Stimulated activated CD4-positive, alpha-beta T cell treated with anti-CD3 and anti-CD28 coated beads, Interleukin-12 subunit alpha, Interleukin-12 subunit beta, amount 100 ng/mL, for 4 hours (primary cell): ENCODE measurements at places on chromosomes 1 and 21.
A peak's percentile ranks its signal among the peaks of the same experiment; 100 is the strongest.

DNA sequence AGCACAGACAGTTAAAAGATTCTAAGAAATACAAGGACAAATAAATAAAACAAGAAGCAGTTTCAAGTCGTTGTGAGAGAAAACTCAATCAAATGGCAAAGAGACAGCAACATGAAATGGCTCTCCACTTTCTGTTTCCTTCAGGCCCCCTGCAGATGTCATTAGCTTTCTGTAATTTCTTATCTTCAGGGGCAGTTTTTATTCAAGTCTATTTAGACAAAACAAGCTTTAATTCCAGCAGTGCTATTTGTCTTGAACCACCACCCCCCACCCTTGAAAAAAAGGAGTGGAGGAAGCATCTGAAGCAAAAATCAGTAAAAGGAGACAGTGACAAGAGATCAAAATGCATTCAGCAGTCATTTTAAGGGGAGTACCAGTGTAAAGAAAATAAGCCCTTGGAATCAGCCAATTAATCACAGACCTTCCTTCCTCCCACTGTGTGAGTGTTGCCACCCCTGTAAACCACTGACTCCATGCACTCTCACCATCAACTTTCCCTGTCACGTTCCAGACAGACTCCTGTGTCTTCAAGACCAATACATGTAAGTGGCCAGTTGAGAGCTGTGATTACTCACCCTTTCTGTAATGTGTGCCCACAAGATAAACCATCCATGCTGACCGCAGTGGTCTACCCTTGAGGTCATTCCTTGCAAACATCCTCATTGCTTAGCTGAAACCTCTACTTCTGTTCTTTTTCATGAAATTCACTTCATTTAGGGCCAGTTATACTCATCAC lies 136.1 kb upstream of the HOOK1 start:
- no peak for DNase-seq

DNA sequence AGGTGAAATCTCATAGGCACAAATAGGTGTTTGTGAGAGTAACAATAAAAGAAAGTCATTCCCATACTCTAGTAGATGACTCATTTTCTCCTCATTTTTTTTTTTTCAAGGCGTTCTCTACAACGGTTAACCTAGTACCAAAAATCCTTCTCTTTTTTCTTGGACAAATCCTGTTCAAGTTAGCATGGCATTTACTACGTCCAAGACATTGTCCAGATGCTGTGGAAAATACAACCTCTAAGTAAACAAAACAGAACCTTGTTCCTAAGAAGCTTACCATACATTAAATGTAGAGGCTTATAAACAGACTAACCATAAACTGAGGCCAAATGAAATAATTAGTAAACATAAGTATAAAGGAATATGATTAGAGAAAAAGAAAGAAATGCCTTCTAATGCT lies 76.2 kb upstream of the RGS4 start:
- no peak for DNase-seq

DNA sequence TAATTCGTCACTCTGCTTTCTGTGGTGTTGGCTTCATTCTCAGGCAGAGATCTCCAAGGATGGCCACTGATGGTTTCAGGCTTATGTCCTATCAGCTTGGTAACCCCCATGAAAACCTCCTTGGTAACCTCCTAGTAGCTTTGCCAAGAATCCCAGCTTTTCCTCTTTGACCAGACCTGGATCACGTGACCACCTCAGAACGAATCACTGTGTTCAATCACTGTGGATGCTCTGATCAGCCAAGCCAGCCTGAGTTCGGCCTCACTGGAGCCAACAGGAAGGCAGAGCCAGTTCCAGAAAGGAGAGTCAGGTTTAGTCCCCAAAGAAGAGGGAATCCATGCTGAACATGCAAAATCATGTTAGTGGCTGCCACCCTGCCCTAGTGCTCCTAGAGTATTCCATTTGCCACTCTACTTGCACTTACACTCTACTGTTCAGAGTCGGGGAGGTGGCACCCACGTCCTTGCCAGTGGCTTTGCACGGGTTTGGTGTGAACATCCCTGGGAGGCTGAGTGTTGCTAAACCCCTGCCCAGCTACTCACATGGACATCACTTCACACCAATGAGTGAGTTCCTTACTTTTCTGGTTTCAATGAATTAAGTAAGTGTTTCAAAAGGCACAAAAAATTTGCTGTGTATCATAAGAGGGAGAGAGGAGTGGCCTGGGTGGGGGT lies 33.5 kb upstream of the SSBP3 start:
- no peak for DNase-seq

DNA sequence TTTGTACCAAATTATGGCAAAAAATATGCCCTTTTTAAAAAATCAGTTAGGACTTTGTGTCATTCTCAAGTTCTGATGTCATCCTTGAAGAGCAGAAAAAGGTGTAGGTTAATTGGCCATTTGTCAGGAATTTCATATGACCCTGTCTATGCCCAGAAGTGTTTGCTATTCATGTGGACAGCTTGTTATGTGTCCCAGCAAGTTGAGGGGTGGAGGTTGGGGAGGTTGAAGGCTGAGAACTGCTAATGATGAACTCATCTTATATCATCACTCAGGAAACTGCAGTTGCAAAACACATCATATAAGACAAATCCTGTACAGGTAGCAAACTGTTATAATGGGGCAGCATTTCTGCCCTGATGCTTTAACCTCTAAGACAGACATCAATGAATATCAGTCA lies 106.5 kb downstream of the PHTF1 start:
- no peak for DNase-seq

- no peak for DNase-seq
Measured at GRCh38 chr1:58011978-58012377, 534.5 kb downstream of the OMA1 start.

DNA sequence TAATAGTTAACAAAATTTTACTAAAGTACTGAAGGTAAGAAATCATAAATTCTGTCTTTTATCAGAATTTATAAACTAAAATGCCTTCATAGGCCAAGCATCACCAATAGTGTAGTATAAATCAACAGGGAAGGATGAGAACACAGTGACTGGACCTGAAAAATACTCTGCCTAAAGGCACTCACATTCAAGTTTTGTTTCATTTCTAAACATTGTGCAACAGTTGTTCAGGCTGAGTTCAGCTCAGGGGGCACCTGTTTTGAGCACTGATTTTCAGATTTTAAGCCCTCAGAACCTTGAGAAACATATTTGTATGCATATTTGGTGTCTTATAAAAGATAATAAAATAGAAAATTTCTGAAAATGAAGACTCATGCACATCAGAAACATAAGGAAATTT lies 12.4 kb downstream of the ACBD6 start:
- no peak for DNase-seq

GRCh38 chr1:145955436-145955835 lies 2.4 kb downstream of the LIX1L start:
- no peak for DNase-seq

DNA sequence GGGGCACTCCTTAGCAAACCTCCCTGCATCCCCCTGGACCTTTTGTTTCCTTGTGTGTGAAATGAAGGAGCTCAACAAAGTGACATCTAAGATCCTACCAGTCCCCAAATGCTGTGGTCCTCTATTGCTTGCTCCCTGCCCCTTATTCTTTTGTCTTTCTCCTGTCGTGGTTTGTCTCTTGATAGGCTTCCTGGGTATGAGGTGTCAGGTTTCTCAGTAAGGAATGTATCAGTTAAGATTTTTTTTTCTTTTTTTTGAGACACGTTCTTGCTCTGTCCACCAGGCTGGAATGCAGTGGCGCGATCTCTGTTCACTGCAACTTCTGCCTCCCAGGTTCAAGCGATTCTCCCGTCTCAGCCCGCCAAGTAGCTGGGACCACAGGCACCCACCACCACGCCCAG lies 16.8 kb downstream of the CNIH3 start:
- DNase-seq, result no peak

GRCh38 chr1:210123383-210123782 lies 109.2 kb upstream of the SERTAD4 start:
- DNase-seq, result no peak

DNA sequence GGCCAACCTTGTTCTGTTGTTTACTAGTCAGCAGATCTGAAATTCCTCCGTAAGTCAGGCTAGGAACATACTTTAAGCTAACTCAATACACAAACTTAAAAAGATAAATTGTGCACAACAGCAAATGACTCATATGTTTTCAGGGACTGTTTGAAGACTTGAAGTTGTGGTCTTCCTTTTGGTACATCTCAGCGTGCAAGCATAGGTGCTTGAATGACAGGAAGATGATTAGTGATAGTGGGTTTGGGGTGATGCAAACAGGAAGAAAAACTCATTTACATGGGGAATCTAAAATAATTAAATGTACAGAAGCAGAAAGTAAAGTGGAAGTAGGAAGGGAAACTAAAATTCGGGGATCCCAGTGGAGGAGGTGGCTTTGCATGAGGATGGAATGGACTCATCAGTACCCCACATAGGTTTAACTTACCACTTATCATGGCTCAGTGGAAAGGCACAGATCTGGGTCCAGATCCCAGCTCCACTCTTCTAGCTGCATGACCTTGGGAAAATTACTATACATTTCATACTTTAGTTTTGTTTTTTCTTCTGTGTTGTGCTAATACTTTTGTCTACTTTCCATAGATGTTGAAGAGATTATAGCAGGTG lies 122.3 kb downstream of the XCL2 start:
- no peak for DNase-seq

GRCh38 chr1:205210756-205211168 lies 740 bp downstream of the DSTYK start:
- DNase-seq, result peak; percentile 28

DNA sequence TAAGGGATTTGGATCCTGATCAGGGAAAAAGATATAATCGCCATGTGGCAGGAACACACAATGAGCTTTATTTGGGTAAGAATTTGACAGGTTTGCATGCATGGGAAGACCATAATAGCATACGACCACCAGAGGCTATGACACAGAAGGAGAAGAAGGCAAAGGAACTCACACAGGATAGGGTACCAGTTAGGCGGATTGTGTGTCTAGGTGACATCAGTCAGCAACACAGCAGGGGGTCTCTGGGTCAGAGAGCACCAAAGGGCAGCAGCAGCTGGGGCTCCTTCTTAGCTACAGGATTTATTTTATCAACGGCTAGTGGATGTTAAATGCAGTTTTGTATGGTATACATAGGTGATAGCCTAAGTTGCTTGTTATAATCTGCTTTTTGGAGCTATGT lies 551.3 kb downstream of the KCNT2 start:
- DNase-seq, result no peak

DNA sequence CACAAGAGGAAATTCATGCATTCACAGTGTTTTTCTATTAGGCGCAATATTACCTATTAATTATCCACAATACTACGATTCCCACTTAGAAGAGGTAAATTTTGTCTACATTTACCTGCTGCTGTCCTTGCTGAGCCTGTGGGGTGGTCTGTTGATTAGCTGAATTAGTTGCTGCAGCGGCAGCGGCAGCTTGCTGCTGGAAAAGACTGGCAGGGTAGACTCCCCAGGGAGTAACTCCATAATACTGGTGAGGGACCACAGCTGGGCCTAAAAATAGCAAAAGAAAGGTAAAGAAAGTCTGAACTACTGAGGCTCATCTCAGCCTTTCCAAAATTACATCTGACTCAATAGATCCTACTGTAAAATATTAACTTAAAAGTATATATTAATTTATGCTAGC lies 66.0 kb upstream of the SDC3 start:
- DNase-seq, result no peak

DNA sequence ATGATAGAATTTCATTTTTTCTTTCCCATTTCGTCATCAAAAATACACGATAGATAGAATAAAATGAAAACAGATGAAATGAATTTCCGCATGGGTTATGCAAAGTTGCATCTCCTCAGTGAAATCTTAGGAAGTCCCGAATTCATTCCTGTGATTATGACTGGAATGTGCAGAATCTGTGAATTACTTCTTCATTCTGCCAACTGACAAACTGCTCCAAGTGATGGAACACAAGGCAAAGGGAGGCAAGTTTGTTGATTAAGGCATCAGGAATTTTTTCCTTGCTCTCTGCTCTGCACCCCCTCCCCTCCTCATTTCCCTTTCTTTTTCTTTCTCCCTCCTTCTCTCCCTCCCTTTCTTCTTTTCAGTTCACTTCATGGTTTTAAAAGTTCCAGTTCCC lies 37.0 kb upstream of the ADGRL4 start:
- no peak for DNase-seq

DNA sequence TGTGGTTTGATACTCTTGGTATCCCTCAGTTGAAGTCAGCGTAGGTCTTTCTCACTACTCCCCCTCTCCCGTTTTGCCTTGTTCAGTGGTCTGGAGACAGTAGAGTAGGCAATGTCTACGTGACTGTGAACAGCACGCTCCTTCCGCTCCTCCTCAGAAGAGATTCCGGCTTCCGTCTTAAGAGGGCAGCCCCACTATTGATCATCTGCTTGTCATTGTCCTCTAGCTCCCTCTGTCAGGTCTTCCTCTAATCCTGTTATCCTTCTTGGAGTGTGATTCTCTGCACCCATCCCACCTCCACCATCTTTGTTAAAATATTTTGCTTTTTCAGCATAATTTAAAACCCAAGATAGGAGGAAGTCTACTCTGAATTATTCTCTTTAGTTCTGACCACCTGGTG lies 129.9 kb upstream of the KCNK2 start:
- DNase-seq, result no peak

DNA sequence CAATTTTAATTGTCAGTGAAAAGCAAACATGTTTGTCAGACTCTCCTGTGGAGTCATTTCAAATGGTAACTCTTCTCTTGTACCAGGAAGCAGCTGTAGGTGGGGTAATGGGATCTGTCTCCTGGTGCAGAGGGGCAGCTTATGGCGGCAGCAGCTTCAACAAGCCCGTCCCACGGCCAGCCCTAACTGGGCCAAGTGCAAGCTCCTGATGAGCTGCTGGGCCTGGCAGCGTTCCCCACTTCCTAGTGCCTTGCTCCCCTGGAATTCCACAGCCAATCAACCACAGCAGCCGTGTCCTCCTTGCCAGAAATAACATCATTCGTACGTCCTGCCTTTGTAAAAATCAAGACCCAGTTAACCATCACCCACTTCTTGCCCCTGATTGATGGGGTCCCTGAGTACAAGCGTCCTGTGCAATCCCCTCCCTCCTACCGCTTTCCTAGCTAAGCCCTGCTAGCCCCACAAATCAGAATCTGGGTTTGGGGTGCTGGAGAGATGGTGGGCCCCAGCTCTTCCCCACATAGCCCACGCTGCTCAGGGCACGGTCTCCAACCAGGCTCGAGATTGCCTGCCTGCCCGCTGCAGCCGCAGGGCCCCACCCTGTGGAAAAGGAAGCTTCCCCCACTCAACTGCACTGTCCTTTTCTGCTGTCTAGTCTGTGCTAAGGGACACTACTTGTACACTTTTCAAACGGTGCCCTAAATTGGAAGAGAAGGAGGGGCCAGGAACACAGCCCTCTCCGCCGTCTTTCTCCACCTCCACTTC lies 61.2 kb downstream of the TOR1AIP2 start:
- DNase-seq, result no peak
